DMS79 (cell line): ENCODE measurements at places on chromosomes 4 and X.

DNA sequence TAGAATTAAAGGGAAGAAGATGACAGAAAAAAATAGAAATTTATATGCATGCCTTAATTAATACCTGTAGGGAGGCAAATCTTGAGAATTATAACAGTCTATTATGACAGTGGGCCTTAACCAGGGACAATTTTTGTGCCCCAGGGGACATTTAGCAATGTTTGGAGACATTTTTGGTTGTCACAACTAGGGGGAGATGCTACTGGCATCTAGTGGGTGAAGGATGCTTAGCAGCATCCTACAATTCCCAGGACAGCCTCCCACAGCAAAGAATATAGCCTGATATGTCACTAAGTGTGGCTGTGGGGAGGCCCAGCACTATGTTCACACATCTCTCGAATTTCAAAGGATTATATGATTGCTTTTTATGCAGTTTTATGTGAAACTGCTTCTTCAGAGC, 10.5 kb downstream of the GPR82 start:
- no peak for DNase-seq

- no peak for DNase-seq
These were observed 16.9 kb upstream of the TSR2 start for GRCh38 chrX:54423161-54423888.

DNA sequence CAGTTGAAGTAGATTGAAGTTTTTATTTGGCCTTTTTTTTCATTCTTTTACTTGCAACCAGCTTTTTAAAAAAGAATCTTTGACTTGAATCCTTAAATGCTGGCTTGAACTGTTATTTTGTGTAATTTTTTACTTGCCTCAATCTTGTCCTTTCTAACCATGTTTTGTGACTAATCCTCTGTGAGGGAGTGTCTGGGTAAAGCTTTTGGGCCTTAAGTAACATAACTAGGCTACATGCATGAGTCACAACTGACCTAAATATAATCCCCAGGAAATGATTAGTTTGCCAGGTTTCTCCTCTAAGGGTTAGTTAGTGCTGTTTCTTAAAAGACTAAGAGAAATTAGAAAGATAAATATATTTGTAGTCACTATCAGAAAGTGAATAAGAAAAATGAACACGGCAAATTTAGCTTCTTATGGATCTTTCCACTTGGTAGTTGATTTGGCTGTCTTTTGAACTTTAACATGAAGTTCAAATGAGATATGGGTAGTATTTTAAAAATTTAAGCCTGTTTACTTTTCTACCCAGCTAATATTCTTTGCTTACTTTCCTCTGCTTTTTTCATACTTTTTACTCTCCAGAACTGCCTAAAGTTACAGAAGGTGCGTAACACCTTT, 13.0 kb downstream of the EXOC1 start:
- no peak for DNase-seq

DNA sequence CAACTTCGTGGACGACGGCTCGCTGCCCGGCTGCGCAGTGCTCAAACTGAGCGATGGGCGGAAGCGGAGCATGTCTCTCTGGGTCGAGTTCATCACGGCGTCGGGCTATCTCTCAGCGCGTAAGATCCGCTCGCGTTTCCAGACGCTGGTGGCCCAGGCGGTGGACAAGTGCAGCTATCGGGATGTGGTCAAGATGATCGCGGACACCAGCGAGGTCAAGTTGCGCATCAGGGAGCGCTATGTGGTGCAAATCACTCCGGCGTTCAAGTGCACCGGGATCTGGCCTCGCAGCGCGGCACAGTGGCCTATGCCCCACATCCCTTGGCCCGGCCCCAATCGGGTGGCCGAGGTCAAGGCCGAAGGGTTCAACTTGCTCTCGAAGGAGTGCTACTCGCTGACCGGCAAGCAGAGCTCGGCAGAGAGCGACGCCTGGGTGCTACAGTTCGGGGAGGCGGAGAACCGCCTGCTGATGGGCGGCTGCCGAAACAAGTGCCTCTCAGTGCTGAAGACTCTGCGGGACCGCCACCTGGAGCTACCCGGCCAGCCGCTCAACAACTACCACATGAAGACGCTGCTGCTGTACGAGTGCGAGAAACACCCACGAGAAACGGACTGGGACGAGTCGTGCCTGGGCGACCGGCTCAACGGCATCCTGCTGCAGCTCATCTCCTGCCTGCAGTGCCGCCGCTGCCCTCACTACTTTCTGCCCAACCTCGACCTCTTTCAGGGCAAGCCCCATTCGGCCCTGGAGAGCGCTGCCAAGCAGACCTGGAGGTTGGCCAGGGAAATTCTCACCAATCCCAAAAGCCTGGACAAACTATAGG, 1.5 kb downstream of the MAB21L2 start:
- DNase-seq: no peak

GRCh38 chrX:40446921-40447320, 133.8 kb upstream of the ATP6AP2 start:
- DNase-seq: no peak

- DNase-seq: no peak
These were observed 154.9 kb downstream of the FRMPD4 start for GRCh38 chrX:12292996-12293765.

DNA sequence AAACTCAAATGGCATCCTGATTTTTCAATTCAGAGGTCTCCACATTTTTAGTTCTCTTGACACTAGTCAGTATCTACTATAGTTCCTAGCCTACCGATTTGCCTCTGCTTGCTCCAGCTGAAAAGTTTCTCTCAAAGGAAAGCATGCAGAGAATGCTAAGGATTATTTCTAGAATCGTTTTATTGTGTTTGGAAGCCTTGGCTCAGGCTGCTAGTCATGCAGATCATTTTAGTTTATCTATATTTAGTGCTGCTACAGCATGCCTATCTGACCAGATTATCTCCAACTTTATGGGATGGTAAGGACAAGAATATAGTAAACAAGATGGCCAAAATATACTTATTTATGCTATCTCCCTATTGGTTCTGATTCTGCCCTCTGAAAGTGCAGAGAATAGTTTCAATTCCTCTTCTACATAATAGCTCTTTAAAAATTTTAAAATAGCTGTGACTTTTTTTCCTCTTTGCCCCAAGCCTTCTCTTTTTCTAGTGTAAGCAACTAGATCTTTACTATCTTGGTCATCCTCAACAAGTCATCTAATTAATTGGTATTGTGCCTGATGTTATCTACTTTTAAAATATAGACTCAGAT, 15.7 kb upstream of the DRP2 start:
- no peak for DNase-seq

GRCh38 chr4:159823743-159824142, 720.9 kb downstream of the RAPGEF2 start:
- no peak for DNase-seq

DNA sequence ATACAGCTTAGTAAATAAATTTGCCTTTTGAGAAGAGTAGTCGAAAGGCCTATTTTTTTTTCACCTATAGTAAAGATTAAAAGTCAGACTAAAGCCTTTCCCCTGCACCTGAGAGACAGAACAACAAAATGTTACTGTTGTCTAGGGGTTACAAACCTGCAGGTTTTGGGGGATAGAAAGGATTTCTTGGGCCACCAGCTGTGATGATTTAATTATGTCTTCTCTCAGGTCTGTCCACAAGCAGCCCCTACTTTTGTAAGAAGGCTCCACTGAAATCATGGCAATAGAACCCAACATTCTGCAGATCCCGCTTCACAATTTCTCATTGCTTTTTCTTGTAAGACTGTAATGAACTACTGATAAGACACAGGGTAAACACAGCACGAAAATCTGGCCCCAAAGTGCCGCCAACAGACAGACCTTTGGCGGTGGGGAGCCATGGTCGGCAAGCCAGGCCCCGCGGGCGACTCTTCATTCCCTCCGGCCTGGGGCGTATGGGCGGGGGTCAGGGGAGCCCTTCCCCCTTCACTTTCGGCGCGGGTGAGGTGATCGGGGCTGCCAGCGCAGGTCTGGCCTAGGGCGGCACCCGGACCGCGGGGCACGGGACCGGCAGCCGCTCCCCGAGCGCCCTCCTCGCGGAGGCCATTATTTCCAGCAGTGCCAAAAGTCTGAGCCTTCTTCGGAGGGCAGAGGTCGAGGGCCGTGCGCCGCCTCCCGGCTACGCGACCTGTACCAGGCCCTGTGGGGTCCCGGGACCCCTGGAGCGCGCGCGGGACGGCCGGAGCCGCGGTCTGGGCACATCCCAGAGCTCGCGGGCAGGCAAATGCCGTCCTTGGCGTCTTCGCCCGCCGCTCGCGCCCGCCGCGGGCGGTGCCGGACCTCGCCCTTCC, 812 bp upstream of the KDM6A start:
- no peak for DNase-seq

DNA sequence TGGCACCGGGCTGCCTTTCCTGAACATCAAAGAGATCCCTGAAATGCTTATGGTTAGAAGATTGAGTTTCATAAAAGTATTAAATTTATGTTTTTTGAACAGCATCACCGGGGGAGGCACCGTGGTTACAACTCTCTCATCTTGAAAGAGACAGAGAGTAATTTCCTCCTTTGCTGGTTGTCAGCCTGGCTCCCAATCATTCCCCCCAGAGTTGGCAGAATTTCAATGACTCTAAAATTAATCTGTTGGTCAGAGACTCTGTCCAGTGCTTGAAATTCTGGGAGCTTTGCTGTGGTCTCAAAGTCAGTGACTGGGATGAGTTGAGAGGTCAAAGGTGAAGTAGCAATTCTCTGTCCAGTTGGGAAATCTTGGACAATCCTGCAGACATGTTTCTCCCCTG, 135.9 kb downstream of the RAB28 start:
- no peak for DNase-seq

DNA sequence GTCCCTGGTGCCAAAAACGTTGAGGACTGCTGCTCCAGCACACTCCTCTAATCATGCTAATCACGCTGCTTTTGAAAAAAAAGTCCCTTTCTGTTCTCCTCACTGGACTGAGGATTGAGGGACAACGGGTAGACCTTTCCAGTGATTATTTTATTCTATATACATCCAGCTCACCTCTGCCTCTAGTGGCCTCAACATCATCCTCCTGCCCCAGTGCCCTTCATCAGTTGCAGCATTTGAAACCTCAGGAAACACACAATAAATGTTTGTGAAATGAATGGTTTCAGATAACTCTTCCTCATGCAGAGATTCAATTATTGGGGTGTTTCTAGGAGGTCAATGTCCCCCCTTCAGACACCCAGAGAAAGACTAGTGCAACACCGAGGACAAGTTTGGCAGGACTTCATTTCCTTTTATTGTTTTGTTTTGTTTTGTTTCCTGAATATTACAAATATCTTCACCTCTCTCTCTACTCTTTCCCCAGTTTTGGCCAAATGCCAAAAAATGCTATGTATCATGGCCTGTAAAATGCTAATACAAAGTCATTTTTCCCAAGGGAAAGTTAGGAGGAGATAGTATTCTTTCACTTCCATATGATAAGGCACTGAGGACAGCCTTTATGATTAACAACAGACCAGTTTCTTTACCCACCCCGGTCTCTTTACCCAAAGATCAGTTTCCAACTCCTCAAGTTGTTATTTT, 460.1 kb upstream of the SLIT2 start:
- DNase-seq: no peak

- no peak for DNase-seq
These were observed 24.3 kb downstream of the LEF1 start for GRCh38 chr4:108144451-108144850.

DNA sequence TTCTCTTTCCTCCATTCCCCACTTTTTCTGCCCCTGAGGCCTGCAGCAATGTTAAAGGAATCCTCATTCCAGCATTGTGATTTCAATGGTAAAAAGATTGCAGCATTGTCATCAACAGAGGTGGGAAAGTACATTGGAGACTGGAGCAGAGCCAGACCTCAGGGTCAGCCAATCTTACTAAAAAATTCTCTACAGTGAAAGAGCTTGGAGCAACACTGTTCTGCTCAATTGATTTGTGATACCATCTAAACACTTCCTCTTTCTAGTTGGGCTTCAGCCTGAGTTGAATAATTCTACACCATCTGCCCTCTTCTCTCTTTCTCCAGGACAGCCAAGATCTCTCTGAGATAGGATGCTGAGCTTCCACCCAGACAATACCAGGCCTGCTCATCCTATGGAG, 176.5 kb downstream of the AR start:
- DNase-seq: no peak

DNA sequence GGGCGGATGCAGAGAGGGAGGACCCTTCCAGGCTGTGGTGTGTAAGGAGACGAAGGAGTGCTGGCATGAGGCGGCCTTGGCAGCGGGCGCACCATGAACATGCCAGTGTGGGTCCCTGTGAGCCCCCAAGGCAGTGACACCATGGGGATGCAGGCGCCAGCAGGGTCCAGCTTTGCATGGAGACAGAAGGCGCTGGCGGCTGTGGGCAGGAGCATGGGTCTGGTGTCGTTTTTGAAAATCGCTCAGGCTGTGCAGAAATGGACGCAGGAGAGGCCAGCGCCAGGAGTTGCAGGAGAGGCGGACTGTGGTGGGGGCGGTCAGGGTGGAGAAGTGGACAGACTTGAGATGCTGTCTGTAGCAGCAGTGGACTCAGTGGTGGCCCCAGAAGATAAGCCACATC, 56.1 kb downstream of the PCGF3 start:
- DNase-seq: no peak

DNA sequence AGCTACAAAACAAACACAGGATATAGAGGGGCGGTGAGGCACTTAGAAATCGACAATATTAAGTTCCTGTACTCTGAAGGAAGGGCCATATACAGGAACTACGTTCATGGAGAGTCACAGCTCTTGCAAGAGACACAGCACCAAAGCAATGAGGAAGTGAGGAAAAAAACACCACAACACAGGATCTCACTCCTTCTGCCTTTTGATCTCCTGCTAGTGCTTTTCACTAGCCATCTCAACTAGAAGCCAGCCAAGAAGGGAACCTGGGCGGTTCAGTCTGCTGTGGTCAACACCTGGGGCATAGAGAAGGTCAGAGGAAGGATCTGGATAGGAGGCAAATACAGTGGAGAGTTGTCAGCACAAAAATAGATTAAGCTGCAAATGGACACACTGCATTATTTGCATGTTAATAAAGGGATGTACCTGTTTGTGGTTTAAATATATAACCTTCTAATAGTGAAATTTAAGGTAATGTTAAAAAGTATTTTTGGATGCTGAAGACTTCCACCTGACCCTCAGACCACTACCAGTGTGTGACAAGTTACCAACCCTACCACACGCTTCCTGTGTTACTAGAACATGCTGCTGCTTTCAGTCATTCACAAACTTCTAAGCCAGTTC, 104.6 kb downstream of the DTHD1 start:
- no peak for DNase-seq

- DNase-seq: no peak
These were observed 46.9 kb downstream of the KIF4A start for GRCh38 chrX:70336767-70337166.

GRCh38 chr4:119040694-119041185, 94.9 kb upstream of the MYOZ2 start:
- DNase-seq: no peak

- no peak for DNase-seq
These were observed 54.4 kb downstream of the NBDY start for GRCh38 chrX:56783450-56783831.
